T-helper 17 cell (primary cell): ENCODE measurements at places on chromosomes 16 and 17.

- DNase-seq: no peak
Observed at GRCh38 chr17:65936013-65936412, 255.9 kb downstream of the CEP112 start.

DNA sequence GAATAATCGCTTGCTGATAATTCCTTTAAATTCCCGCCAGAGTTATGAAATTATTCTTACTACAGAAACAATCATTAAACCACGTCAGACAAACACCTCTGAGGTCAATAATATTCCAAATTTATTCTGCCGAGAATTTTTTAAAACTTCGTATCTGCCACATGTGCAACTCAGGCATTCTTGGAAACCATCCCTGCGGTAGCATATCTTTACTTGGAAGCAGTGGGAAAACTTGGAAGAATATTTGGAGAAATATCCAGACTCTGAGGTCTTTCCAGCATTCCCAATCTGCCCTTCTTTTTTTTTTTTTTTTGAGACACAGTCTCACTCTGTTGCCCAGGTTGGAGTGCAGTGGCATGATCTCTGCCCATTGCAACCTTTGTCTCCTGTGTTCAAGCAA, 2.0 kb upstream of the CCL11 start:
- no peak for DNase-seq

DNA sequence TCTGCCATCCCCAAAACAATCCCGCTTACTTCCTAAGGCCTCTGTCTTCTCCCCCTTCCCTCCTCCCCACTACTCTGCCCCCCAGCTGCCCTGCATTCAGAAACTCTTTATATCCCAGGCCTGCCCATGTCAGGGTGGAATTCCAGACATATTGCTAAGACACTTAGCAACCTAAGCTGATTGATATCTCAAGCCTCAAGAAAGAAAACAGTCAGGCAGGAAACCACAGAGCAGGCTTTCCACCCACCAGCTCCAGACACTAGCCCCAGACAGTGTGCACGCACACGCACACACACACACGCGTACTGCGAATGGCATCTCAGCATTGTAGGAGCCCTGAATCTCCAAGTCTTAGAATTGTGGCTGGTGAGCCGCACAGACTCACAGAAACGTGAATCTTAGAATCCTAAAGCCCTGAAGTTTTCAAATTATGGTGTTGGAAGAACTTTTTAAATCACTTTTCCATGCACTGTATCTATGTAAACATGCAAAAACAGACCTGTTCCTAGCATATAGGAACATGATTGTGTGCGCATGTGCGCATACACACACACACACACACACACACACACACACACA, 8.8 kb upstream of the LPCAT2 start:
- no peak for DNase-seq

GRCh38 chr17:53353919-53354351, 468.8 kb upstream of the KIF2B start:
- DNase-seq: no peak

GRCh38 chr16:62034231-62035114, 1.8 kb downstream of the CDH8 start:
- DNase-seq: no peak

DNA sequence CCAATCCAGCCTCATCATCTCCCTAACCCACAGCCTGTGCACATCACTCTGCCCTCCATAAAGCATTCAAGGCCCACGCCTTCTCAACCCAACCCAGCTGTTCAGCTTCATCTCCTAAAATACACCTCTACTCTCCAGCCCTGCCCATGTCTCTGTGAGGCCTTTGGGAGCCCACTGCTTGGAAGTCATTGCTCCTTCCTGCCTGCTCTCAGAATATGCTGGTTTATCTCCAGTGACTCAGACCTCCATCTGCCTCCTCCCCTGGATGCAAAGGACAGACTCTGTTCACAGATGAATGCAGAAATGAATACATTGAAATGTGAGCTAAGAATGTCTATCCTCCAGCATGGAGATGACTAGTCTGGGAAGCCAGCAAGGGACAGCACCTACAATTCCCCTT, 19.0 kb downstream of the KCNG4 start:
- no peak for DNase-seq

DNA sequence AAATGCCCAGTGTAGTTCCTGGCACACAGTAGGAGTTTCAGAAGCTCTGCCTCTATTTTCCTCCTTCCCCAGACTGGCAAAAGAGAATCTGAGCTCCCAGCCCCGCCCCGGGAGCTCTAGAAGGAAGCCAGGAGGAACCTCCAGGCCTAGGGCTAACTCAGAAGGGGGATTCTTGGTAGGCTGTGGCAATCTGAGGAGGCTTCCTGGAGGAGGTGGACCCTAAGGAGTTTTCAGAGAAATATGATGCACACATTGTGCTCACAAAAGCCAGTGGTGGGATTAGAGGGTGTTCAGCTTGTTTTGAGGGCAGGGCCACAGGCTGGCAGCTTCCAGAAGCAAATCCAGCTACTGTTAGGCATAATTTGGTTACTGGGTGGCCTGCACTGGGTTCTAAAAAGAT, 10.0 kb downstream of the ADGRG1 start:
- no peak for DNase-seq

- no peak for DNase-seq
Observed at GRCh38 chr16:15532825-15533224, 98.4 kb downstream of the BMERB1 start.

- no peak for DNase-seq
Observed at GRCh38 chr17:83037874-83038165, 41.6 kb upstream of the METRNL start.

DNA sequence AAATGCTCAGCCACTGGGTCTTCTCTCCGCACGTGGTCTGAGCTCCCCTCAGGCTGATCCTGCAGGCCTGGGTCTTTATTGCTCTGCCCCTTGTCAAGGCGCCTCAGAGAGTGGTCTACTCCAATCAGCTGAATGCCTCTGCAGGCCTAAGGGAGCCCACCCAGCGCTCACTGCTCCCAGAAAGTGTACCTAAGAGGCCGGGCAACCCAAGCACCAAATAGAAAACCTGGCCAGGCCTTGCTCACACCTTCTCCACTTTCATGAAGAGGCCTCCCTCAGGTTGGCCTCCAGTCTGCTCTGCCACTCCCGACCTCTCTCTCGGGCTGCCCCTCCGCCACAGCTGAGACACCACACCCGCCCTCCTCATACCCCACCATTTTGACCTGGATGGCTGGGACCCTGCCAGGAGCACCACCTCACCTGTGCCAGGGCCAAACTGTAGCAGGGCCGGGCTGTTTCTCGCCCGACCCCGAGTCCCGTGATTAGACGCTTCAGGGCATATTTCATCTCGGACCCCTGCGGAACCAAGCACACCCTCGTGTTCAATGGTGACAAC, 665 bp downstream of the MYBBP1A start:
- DNase-seq: no peak
